ENCODE measurements at places on chromosomes 3 and 15.

DNA sequence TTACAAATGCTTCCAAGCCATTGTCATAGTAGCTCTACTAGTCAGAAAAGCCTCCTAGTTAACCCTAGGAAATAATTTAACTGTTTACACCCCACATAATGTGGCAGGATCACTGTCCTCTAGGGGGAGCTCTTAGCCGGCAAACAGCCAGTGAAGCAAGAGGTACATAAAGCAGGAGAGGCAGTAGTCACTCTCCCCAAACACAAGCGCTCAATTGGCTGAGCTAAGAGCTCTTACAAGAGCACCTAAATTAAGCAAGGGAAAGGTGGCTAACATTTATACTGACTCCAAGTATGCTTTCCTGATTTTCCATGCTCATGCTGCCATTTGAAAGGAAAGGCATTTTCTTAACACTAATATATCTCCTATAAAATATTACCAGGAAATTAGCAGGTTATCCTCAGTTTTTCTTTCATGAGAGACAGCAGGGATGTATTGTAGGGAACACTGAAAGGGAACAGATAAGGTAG, 37.6 kb downstream of the NCEH1 start:
- DNase-seq, result no peak

DNA sequence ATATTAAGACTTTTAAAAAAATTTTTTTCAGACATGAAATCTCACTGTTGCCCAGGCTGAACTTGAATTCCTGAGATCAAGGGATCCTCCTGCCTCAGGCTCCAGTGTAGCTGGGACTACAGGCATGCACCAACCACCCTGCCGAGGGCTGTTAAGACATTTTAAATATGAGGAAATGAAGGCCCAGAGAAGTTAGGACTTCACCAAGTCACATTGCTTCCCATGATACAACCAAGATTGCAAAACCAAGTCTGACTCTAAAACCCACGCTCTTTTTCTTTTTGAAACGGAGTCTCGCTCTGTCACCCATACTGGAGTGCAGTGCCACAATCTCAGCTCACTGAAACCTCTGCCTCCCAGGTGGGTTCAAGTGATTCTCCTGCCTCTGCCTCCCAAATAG, 28.0 kb downstream of the PTPN9 start:
- DNase-seq, result no peak

GRCh38 chr3:27345493-27345892, 23.7 kb downstream of the NEK10 start:
- DNase-seq, result no peak

- no peak for DNase-seq
Observed at GRCh38 chr15:60721257-60721626, 242.3 kb upstream of the ICE2 start.

- no peak for DNase-seq
Observed at GRCh38 chr15:89226359-89227221, 5.2 kb upstream of the RLBP1 start.

GRCh38 chr3:105355408-105356061, 11.2 kb upstream of the ALCAM start:
- no peak for DNase-seq

GRCh38 chr3:59866076-59866475, 816.3 kb upstream of the CFAP20DC start:
- DNase-seq, result no peak

All from C1 segment of cervical spinal cord (tissue), 14 donors.